ENCODE measurements at places on chromosomes 13 and 19.
A peak's percentile ranks its signal among the peaks of the same experiment; 100 is the strongest.

DNA sequence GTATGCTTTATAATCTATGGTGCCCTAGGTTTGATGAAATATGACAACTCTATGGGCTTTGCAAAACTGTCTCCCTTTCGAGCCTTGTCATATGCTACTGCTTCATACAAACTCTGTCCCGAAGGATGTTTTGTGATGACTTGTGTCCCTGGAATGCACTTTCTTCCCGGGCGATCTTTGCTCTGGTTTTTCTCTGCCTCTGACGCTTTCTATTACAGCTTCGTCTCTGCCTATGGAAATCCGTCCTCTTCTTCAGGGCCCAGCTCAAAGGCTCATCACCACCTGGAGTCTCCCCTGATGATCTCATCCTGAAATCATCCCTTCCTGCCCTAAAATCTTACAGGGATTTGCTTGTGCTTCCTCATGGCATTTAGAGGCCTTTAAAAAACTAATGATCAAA lies 191.5 kb upstream of the KL start:
- no peak for DNase-seq

DNA sequence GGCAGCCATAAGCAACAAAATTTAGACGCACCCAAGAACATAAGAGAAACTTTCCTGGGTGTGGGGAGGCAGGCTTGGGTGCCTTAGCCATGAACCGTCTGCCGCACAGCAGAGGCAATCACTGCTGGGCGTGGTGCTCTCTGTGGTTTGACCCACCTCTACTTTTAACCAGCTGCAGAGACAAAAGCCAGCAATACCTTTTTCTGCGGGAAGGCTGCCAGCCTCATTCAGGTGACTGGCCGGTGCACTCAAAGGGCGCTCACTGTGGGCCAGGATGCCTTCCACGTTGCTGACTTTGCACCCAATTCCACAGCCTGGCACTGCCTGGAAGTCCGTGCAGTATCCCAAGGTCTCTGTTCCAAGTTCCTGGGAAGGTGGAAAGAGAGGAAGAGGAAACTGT lies 69.1 kb downstream of the ATP7B start:
- DNase-seq, result peak; percentile 34

- DNase-seq, result no peak
These were observed 383.0 kb upstream of the SLITRK1 start for GRCh38 chr13:84265257-84265764.

- DNase-seq, result no peak
These were observed 7.0 kb downstream of the CLASRP start for GRCh38 chr19:45045671-45046353.

DNA sequence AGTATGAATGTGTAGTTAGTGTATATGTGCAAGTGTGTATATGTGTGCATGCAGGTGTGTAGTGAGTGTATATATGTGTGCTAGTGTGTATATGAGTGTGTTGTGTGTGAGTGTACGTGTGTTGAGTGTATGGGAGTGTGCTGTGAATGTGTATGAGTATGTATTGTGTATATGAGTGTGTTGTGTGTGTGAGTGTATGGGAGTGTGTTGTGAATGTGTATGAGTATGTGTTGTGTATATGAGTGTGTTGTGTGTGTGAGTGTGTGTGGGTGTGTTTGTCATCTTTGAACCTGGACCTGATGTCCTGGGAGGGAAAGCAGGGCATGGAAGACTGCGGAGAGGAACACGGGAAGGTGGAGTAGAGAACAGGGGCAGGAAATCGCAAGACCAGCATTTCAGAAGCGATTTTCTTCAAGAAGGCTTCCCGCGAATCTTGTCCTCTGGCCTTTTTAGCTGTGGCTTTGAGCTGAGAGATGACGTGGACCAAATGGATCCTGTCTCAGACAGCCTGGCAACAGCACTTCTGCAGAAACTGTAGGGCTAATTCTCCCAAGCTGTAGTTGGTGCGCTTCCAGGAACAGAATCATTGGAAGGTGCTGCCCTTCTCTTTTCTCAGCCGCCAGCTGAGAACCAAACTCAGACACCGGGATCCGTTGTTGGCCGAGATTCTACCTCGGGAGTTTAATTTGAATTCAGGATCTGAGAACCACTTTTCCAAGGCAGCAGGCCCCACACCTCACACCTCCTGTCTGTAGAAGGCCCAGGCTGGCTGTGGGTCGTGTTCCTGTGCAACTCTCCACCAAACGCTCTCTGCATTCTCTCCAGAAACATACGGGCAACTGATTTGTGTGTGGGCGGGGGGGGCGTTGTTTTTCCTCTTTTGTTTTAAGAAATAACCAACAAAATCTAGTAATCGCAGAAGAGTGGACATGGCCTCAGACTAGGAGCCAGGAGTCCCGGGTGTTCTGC lies 94.7 kb upstream of the RAP2A start:
- DNase-seq, result no peak

DNA sequence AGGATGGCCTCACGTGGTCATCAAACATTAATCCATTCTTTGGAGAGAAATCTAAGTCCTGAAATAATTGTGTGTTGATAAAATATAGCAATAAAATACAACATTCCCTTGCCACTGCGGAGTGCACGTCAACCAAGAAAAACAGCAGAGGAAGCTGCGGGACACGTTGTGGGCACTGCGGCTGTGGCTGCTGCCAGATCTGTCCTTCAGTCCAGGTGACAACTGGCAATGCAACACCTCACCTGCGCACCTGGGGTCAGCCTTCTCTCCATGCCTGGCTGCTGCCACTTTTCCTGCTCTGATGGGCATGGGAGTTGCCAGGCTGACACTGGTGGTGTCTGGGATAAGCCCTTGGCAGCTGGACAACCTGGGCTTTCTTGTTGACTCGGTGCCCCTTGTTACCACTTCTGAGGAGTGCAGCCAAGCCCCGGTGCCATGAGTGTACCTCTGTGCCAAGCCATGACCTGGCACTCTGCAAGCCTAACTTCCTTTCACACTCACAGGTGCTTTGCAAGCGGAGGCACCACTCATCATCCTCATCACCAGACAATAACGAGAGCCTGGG lies 251.6 kb upstream of the TSHZ3 start:
- DNase-seq, result no peak

- no peak for DNase-seq
These were observed 12.9 kb downstream of the CEBPG start for GRCh38 chr19:33386361-33386858.

DNA sequence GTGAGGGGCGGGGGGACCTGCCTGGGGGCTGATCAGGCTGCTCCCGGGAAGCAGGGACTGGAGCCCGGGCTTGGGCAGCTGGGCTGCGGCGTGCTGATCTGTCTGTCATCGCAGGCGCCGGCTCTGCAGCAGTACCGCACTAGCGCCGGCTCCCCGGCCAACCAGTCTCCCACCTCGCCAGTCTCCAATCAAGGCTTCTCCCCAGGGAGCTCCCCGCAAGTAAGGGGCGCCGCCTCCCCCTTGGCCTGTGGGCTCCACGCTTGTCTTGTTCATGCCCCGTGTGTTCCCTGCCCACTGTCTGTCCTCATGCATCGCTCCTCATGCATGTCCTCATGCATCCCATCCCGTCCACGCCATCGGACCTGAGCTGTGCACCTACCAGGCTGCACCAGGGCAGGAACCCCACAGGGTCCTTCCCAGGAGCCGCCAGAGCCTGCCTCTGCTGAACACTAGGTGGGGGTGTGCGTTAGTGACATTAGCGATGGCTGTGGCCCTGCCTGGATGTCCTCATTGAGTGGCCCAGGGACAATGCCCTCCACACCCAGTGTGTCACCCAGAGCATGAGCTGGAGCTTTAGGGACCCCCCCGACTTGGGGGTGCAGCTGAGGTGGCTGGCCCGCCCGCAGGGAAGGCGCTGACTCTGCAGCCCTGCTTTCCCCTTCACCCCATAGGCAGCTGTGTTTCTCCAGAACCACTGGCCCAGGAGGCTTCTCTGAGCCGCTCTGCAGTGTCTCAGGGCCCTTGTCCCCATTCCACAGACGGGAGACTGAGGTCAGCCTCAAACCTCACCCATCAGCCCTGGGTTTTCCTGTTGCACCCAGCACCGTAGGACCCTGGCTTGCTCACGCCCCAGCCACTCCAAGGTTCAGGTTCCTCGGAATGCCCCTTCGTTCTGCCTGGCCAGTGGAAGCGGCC lies 19.5 kb downstream of the COMP start:
- DNase-seq, result no peak

GRCh38 chr13:37956536-37956935 lies 87.0 kb upstream of the TRPC4 start:
- DNase-seq, result no peak

GRCh38 chr19:36203293-36203692 lies 11.2 kb downstream of the ZNF565 start:
- no peak for DNase-seq

GRCh38 chr19:45346449-45346848 lies 5.9 kb downstream of the KLC3 start:
- DNase-seq, result no peak

GRCh38 chr13:41008349-41008980 lies 10.7 kb downstream of the ELF1 start:
- no peak for DNase-seq

DNA sequence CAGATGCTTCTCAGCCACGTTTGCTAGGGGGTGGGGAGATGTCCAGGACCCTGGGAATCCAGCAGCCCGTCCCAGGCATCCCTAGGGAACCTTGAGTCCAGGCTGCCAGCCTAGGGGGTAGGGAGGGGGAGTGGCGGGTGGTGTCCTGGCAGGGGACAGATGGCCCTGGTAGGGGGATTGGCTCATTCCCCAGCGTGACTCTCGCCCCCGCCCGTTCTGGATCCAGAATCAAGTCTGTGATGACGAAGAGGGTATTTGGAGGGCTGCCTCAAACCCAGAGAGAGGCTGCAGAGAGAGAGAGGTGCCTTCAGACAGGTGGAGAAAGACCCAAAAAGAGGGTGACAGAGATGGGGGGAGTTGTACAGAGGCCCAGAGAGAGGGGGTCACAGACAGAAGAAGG lies 4.1 kb downstream of the SLC17A7 start:
- DNase-seq, result no peak

DNA sequence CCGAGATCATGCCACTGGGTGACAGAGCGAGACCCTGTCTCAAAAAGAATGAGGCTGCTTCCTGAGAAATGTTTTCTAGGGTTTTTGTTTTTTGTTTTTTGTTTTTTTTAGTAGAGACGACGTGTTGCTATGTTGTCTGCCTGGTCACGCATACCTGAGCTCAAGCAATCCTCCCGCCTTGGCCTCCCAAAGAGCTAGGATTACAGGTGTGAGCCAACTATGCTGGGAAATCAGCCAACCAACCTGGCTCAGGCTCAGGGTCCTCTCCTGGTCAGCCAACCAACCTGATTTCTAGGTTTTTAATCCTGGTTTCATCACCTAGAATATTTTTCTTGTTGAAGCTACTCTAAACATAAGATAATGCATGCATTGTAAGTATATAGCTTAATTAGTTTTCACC lies 7.8 kb downstream of the DHX34 start:
- DNase-seq, result no peak

DNA sequence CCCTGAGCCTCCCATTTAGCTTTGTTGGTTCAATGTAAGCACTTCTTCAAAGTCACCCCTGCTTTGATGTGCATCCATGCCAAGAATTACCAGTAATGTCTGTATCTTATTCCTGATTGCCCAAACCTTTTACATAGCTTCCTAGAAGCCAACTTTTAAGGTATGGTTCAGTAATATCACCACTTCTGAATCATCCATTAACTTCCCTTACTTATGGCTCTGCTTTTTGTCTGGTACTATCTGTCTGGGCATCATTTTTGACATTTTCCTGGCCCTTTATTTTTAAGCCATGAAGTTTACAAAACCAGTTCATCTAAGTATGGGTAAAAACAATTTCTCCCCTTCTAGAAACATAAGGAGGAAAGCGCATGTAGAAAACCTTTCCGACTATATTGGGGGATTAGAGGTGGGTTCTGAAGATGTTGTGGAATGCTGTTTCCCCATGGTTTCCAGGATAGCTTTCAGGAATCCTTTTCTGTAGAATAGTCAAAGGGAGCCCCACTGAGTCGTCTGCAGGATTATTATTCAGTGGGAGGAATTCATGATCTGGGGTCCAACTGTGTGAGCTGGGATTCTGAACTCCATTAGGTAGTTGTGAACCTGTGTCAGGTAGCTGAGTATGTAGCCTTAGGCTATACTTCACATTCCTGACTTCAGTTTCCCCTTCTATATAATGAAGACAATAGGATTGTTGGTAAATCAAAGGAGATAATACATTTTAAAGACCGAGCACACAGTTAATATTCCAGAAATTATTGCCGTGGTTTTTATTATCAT lies 163.8 kb downstream of the SUCLA2 start:
- no peak for DNase-seq

DNA sequence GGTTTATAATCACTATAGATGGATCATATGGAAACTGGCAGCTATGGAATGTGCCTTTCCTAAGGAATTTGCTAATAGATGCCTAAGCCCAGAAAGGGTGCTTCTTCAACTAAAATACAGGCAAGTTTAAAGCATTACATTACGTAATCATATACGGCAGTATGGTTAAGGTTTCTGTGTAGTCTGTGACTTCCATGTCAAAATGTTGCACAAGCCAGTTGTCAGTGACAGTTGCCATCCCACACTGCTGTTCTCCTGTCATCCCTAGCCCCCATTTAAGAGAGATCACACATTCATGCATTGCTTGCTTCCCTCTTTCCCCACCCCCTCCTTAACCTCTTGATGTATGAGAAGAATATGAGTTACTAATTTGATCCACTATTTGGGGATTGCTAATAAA lies 47.3 kb downstream of the BRCA2 start:
- no peak for DNase-seq

GRCh38 chr13:73932091-73932490 lies 202.1 kb downstream of the KLF12 start:
- no peak for DNase-seq

- no peak for DNase-seq
These were observed 3.4 kb downstream of the SCGB2B2 start for GRCh38 chr19:34673590-34673989.

DNA sequence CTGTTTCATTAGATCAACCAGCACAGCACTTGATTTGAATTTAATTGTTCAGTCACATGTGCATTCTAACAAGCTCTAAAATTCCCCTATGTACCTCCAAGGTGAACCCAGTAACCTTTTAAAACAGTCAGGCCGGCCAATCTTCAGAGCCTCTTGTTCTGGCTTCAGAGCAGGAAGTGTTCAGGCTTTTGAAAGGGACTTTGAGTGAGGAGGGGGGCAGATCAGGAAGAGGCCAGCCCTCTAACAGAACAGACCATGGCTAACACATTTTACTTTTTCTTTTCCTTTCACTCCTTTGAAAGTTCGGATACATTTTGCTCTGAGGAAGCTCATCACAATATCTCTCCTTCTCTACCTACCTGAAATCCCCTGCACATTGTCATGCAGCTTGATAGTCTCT lies 390.3 kb downstream of the TBC1D4 start:
- DNase-seq, result no peak

All from CD4-positive, alpha-beta T cell treated with Interleukin-4 for 1 hour (primary cell).